T-cell (primary cell): ENCODE measurements at places on chromosomes 5 and 9.

- DNase-seq, result no peak
These were observed 49.6 kb upstream of the ADAMTS19 start for GRCh38 chr5:129410488-129410887.

GRCh38 chr5:54803471-54804011, 181.9 kb downstream of the ESM1 start:
- DNase-seq, result no peak

DNA sequence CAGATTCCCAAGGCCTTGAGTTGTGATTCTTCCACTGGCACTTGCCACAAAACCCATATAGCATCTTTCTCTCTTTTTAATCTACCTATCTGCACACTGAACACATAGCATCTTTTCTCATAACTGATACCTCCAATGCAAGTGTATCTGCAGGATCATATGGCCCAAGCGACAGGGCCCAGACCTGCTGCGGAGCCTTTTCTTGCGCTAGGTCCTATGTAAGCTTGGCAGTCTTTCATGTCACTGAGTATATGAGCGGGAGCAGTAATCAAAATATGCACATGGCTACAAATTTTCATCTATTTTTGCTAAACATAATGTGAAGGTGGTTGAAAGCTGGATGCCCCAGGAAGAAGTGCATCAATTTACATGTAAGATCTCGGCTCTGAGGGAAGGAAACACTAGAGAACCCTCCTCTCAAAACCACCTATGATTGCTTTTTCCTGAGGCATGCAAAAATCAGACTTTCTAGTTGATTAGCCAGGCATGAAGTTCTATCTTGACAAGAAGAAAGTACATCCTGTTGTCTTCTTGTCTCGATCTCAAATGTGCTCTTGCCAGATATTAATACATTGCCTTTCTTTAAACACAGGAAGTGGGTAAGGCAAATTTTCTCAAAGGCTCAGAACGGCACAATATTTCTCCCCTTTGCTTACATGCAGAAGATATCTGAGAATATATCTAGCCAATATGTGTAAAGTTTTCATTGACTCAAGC, 26.9 kb upstream of the CEMIP2 start:
- DNase-seq, result peak; percentile 19

DNA sequence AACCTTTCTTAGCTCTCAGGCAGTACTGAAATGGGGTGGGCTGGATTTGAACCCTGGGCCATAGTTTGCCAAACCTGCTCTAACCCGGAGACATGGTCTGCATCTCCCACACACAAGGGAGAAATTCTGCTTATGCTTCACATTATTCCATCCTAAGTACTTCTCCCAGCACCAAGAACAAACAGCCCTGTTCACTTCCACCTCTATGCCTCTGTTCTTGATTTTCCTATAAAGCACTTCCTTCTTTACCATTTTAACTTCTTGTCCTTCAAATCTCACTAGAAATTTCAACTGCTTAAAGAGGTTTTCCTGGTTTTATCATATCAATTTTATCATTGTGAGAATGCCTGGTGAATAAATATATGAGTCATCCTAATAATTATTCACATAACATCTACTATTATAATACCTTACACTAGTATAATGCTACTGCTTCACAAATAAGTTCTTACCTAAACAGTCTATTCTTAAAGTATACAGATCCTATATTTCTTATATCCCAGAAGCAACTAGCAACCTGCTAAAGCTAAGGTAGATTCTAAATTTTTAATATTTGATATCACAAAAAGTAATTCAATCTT, 12.7 kb downstream of the FEM1C start:
- DNase-seq, result no peak

GRCh38 chr5:112165897-112166737, 253.0 kb downstream of the EPB41L4A start:
- no peak for DNase-seq
